ENCODE measurements at places on chromosomes 1 and 21.

- DNase-seq = no peak
These were observed 731 bp downstream of the EFNA4 start for GRCh38 chr1:155064111-155064831.

DNA sequence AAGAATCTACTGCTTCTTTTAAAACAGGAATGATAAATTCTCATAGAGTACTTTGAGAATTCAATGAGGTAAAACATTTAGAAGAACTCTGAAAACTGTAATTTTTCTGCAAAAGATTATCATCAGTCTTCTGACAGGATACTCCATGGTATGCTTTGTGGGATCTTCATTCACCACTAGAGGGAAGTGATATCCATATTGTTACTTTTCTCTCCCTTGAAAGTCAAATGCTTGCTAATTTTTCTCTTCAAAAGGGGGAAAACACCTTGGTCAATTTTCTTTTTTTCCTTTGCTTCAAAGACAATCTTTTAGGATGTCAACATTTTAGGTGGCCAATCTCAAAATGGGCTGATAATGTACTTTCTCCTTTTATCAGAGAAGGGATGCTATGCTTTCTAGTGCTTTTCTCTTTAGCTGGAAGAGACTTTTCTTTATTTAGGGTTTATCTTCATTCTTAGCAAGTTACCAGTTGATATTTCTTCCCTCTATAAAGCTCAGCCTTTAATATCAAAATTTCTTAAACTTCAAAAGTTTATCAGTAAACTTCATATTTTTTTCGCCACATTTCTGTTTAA, 95.5 kb downstream of the NEGR1 start:
- DNase-seq = no peak

DNA sequence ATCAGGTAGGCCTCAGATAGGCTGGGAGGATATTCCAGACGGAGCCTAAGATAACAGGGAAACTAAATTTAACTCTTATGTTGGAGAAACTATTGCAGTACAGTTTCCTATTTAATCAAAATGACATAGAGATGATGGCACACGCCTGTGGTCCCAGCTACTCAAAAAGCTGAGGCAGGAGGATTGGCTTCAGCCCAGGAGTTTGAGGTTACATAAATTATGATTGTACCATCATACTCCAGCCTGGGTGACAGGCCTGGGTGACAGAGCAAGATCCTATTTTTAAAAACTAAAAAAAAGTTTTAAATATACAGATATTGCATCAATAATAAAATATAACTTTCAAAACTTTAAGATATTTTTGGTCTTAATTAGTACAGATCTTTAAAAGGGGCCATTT, 25.2 kb upstream of the TAL1 start:
- no peak for DNase-seq

- no peak for DNase-seq
These were observed 4.5 kb upstream of the DPH2 start for GRCh38 chr1:43965316-43965715.

- DNase-seq = no peak
These were observed 113.1 kb downstream of the ITSN1 start for GRCh38 chr21:33755354-33755753.

DNA sequence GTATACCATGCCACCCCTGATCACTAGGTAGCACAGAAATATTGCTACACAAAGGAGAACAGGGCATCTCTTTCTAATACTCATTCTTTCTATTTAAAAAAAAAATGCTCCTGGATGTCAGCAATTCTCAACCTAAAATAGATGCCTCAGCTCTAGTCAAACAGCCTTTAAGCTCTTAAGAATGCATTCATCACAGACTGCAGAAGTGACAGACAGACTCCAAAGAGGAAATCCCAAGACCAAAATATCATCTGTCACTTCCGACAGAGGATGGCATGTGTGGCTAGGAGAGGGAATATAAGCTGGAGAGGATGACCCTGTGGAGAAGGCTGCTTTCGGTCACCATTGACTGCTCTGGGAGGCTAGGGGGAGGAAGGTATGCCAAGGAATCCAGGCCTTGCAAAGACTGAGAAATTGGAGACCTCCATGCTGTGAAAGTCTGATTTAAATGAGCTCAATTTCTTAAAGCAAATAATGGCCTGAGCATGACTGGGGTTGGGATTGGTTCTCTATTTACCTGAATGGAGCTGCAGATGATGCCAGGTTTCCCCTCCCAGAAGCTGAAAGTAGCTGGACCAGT, 277.4 kb downstream of the BRINP2 start:
- DNase-seq = no peak

- DNase-seq = no peak
These were observed 10.4 kb upstream of the GALE start for GRCh38 chr1:23810818-23811540.

- DNase-seq = no peak
These were observed 989.0 kb downstream of the PLA2G4A start for GRCh38 chr1:187817782-187818181.

DNA sequence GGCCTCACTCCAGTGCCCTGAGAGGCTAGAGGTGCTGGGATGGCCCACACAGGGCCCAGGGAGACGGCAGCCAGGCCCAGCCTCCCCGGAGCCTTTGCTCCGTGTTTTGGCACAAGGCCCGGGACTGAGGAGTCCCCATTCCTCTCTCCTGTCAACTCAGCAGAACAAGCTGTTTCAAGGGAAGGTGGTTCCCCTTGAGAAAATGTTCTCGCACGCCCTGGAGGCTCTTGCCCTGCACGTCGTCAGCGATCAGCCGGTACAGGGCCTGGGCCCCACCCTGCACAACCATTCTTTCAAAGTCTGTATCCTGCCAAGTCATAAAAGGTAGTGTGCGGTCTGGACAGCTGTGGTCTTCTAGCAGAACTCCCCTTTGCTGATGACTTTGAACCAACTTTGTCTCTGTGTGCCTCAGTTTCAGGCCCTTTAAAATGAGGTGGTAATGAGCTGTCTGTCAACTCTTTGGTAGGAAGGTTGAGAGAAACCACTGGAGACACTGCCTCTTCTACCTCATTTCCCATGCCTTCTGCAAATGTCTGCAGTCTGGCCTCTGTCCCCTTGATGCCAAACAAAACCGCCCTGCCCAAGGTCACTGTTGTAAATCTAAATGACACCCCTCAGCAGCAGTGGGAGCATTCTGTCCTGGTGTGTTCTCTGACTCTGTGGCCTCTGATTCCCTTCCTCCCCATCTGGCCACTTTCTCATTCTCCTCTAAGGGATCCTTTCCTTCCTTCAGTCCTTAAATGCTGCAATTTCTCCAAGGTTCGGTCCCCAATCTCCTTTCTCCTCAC, 138.6 kb upstream of the JUN start:
- DNase-seq = no peak

- DNase-seq = peak; percentile 21
These were observed 43.5 kb downstream of the DPYD start for GRCh38 chr1:97877307-97877706.

GRCh38 chr1:203017061-203017460, 9.2 kb upstream of the PPFIA4 start:
- DNase-seq = no peak

DNA sequence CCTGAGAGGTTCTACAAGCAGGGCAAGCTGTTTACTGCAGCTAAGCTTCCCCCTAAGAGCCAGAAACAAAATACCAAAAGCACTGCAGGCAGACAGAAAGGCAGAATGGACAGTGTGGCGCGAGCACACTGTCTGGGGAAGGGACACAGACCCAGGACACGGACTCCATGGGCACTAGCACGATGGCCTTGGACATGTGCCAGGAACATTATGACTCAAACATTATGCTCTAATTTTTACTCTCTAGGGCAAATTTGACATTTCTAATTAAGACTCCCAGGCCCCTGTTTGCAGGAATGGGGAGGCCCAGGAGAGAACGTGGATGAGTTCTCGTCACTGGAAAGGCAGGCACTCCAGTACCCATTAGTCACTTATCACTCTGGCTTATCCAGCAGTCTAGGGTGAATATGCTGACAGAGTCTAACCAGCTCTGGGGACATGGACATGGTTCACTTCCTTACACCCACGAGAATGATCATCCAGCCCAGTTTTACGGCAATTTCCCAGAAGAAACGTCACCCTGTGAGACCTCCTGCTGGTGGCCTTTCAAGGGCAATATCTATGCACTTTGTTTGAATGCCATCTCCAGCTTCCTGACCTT, 45.1 kb downstream of the CAPN8 start:
- no peak for DNase-seq

DNA sequence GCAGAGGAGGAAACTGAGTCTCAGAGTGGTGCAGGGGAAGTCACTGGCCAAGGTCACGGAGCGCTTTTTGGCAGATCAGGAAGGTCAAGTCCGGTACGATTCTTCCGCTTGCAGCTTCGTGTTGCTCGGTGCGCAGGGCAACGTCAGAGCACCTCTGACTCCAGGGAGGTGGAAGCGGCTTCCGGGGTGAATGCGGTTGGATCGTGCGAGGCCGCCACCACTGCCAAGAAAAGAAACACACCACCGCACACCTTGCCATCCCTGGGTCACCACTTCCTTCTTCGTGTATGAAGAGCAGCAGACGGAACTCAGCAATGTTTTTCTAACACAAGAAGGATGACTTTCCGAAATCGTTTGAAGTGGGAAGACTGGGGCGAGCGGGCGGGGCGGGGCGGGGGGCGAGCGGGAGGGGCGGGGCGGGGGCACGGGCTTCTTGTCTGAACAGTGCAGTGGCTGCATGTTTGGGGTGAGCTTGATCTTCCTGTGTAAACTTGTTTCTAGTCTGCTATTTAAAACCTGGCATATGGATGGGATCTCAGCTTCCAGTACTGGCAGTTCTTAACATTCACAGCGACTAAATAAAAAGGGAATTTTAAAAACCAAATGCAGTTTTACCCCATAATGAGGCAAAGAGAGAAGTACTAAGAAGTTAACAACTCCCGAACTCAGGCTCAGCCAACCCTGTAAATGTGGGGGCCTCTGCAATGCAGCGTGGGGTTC, 300.0 kb downstream of the RRAGC start:
- no peak for DNase-seq

- DNase-seq = no peak
These were observed 200.0 kb downstream of the RHOU start for GRCh38 chr1:228935198-228935663.

DNA sequence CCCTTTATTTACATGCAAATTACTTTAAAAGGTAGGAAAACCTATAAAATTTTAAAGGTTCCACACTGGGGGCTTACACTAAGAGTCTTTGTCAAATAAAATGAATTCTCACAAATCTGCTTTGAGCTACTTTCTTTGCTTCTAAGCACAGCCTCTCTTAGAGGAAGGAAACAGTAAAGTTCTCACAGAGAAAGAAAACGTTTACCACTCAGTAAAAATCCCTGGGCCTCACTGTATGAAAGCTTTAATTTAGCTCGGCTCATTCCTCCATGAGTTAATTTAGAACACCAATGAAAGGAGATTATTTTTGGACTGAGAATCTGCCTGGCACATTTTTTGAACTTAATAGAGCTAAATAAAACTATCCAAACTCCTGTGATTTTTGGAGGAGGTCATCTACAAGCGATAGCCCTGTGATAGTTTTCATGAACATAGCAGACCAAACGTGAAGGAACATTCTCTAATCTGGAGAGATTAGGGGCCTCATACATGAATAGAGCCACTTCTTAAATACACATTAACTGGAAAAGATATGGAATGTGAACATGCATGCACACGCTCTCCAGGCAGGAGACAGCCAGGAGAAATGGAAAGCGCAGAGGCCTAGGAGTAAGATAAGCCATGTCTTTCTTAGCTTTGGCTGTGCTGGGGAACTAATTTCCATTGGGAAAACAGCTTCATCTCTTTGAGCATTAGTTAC, 32.8 kb downstream of the PRRX1 start:
- no peak for DNase-seq

- DNase-seq = no peak
These were observed 25.7 kb upstream of the LDLRAP1 start for GRCh38 chr1:25517476-25518394.

DNA sequence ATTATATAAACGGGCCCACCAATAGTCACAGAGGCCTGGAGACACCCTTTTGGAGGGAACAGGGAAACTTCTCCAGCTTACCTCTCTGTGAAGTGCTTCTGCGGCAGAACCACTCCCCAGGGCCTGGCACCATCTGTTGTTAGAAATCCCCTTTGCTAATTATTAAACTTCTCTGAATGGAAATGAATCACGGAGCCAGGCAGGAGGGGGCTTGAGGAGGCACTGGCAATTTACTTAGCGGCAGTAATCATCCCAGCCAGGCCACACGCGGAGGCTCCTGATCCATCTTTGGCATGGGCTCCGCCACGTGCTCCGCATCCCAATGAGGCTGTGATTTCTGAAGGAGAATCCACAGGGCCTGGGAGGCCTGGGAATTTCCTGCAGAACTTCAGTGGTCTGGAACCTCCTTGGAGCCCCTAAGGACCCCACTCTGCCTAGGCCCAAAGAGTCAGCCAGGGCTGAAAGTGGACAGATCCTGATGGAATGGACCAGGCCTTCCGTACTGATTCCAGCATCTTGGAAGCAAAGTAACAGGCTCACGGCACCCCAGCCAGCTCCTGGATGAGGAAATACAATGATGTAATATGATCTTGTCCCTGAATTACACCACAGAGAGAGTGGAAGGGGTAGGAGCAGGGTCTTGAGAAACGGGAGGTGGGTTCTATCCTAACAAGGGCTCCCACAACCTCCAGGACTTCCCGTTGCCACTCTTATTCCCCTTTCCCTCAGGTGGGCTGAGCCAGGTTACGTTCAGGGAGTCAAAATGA, 62.3 kb downstream of the GRIK3 start:
- no peak for DNase-seq

DNA sequence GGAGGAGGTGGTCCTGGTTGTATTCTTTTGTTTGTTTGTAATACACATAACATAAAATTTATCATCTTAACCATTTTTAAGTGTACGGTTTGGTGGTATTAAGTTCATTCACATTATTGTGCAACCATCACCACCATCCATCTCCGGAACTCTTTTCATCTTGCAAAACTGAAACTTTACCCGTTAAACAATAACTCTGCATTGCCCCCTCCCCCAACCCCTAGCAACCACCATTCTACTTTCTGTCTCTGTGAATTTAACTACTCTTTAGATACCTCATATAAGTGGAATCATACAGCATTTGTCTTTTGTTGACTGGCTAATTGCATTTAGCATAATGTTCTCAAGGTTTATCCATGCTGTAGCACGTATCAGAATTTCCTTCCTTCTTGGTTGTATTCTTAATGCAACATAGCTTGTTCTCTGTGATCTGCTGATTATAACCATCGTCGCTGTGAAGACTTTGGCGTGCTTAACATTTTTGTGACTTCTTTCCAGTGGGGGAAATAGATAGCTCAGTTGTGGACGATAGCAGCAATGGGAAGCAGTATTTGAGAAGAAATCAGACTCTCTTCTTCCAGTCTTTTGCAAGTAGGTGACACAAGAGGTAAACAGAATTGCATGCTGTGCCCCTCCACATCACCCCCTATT, 117.5 kb upstream of the HOOK1 start:
- DNase-seq = no peak

DNA sequence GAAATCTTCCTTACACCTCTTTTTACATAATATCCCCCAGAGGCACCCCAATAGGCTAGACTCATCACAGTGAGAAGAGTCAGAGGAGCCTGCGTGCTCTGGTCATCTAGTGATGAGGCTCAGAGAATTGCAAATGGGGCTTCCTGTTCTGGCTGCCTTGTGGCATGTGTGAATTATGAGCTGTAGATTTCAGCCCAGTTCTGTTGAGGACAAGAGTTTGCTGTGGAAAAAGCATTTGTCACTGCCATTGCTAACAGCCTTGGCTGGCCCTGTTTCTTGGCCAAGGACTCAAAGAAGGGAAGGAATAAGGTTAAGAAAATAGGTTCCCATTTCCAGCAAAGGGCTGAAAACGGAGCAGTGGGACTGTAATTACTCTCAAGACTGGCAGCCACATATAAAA, 30.7 kb downstream of the MRAP start:
- DNase-seq = no peak

Measured in AG04449 (cell line).